ENCODE measurements at places on chromosomes 6 and 20. TPM values are rescaled to one million over a fixed set of nuclear protein-coding genes. Genes with fewer than 3 reads are reported as not detected.

DNA sequence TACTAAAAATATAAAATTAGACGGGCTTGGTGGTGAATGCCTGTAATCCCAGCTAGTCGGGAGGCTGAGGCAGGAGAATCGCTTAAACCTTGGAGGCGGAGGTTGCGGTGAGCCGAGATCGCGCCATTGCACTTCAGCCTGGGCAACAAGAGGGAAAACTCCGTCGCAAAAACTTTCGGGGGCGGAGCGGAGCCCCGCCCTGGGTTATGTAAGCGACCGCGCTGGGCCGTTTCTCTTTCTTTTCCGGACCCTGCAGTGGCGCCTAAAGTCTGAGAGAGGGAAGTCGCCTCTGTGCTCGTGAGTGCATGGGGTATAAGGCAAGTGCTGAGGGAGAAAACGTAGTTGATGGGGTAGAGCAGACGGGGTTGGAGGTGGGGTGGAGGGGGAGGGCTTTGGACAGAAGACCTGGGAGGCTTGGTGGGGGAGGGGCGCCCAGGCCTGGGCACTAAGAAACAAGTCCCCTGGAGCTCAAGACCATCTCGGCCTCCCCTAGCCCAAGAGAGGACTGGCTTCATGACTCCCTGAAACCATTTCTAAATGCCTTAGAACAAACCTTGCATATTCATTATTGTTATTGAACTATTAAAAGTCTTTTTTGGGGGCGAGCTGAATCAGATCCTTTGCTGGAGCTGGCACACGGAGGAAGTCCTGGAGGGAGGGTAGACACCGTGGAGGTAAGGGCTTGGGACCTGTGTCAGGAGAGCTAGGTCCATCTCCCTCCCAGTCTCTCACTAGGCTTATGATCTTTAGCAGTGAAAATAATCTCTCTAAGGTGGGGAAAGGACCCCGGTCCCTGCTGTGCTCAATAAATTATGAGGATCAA lies 2.7 kb upstream of the MICA start:
- H3K4me3 ChIP-seq, result peak overlapping the region; percentile 97
- H3K36me3 ChIP-seq, result no peaks in the 10 kb centered on the region
- DNase-seq, result peak; percentile 65
- peak overlapping the region; percentile 65 for H3K27ac ChIP-seq

LY6G6D gene
- total RNA-seq, result not detected

DNA sequence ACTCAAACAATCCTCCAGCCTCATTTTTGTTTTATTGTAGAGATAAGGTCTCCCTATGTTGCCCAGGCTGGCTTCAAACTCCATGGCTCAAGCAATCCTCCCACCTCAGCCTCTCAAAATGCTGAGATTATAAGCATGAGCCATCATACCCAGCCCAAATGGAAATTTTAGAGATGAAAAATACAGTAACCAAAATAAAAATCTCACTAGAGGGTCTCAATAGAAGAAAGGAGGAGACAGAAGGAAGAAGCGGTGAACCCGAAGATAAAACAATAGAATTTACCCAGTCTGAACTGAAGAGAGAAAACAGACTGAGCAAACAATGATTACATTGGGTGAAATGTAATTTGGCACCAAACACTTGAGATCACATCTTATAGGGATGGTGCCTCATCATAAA lies 16.7 kb upstream of the OLIG3 start:
- H3K27me3 ChIP-seq, result peaks cover 76% of the 10 kb centered on the region
- no peak for DNase-seq
- H3K4me3 ChIP-seq, result no peak overlapping the region
- H3K4me1 ChIP-seq, result no peaks in the 10 kb centered on the region
- H3K27ac ChIP-seq, result no peak overlapping the region
- H3K36me3 ChIP-seq, result no peaks in the 10 kb centered on the region

GRCh38 chr6:118784641-118785164 lies 109.2 kb upstream of the ASF1A start:
- H3K4me3 ChIP-seq, result no peak overlapping the region
- peak overlapping the region; percentile 72 for H3K27ac ChIP-seq
- no peaks in the 10 kb centered on the region for H3K27me3 ChIP-seq

DNA sequence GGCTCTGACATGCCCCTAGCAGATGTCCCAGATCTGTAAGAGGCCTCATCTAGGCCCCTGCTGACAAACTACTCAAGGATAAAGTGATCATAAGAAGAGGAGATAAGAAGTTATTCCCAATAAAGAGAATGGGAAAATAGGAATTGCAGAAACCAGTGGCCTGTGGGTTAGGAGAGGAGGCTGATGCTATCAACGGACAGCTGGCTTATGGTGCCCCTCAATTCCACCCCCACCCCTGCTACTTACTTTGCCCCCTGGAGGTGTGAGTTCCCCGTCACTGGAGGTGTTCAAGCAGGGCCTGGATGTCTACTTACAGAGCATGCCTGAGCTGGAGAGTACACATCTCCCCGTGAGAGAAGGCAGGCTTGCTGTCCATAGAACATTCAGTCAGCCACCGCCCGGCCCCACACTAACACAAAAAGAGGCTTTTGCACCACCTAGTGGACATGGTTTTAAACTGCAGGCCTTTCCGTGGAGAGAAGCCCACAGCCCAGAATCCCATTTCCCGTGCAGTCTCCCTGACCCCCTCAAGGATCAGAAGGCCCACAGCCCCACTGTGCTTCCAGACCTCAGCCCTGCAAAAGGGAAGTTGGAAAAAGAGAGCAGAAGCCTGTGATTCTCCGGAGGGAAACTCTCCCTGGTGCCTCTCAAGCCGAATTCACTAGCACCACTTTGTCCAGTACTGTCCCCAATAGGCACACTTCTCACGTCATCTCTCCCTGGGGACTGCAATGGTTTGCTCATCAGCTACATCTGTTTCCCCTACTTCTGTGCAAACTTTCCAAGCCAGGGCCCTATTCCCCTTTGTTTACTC lies 23.8 kb upstream of the BNIP5 start:
- no peak overlapping the region for H3K4me3 ChIP-seq
- H3K4me1 ChIP-seq, result no peaks in the 10 kb centered on the region
- peak; percentile 88 for DNase-seq
- H3K27me3 ChIP-seq, result no peaks in the 10 kb centered on the region
- no peak overlapping the region for H3K27ac ChIP-seq

C6orf141 gene
- total RNA-seq, result 43.8 TPM

- DNase-seq, result no peak
- H3K27me3 ChIP-seq, result no peaks in the 10 kb centered on the region
- H3K27ac ChIP-seq, result no peak overlapping the region
- no peak overlapping the region for H3K4me3 ChIP-seq
Observed at GRCh38 chr6:3361312-3362037, 95.4 kb downstream of the SLC22A23 start.

SOX18 gene
- 1.1 TPM for total RNA-seq

DNA sequence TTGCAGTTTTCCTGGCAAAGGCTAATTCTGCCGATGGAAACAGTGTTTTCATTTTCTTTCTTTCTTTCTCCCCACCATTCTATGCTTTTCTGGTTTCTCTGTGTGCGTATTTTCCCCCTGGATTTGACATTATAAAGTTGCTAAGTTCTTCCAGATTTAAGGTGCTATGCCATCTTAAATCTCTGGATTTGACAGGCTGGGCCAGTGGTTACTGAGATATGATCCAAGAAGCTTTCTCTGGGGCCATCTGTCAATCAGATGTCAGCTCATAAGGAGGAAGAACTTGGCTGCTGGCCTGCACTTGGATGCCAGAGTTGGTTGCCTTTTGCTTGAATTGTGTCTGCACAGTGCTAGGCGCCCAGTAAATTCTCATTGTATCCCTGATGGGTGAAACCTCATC lies 39.7 kb downstream of the SLC2A10 start:
- no peak overlapping the region for H3K4me3 ChIP-seq
- H3K36me3 ChIP-seq, result no peaks in the 10 kb centered on the region
- H3K27ac ChIP-seq, result no peak overlapping the region
- DNase-seq, result no peak

DNA sequence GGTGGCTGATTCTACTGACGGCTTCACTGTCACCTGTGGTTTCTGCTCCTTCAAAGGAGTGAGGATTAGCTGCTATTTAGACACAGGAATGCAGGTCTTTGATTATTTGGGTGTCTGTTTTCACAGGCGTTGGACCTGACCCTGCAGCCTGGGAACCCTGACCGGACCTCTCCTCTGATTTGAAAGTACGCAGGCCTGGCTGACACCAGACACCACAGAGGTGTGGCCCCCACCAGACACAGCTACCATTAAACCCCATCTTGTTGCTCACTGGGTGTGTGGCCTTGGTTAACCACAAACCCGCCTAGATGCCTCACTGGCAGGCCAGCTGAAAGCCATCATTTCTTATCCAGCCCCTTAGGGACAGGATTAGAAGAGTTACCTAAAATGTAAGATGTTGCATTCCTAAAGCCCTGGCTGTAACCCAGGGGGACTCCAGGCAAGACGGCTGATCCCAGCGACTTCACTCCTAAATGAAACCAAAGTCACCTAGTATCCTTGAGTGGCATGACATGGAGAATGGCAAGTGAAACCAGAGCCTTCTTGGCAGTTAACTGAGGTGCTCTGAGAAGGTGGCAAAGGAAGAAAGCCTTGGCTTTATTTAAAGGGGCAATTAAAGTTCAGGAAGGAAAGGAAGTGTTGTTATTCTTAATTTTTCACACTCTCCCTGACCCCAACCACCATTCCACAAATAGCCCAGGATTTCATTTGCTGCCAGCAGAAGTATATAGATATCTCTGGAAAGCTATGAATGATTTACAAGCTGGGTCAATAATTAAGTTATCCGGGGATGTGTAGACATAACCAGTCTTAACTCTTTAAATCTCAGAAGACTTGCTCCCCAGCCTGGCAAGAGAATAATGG lies 169.9 kb downstream of the QRSL1 start:
- no peaks in the 10 kb centered on the region for H3K36me3 ChIP-seq
- H3K4me3 ChIP-seq, result no peak overlapping the region
- peak; percentile 77 for DNase-seq
- peaks cover 19% of the 10 kb centered on the region for H3K4me1 ChIP-seq

- H3K27ac ChIP-seq, result no peak overlapping the region
- H3K36me3 ChIP-seq, result no peaks in the 10 kb centered on the region
- H3K27me3 ChIP-seq, result peaks cover 11% of the 10 kb centered on the region
- no peak for DNase-seq
Observed at GRCh38 chr20:23232679-23233308, 117.8 kb upstream of the NXT1 start.

GRCh38 chr6:64538722-64539121 lies 903.1 kb downstream of the PHF3 start:
- H3K27ac ChIP-seq, result no peak overlapping the region
- no peaks in the 10 kb centered on the region for H3K27me3 ChIP-seq
- DNase-seq, result no peak

- H3K36me3 ChIP-seq, result no peaks in the 10 kb centered on the region
- no peak overlapping the region for H3K4me3 ChIP-seq
- peaks cover 5% of the 10 kb centered on the region for H3K27me3 ChIP-seq
- no peak for DNase-seq
- no peak overlapping the region for H3K27ac ChIP-seq
Observed at GRCh38 chr6:40634429-40634828, 47.3 kb upstream of the LRFN2 start.

- H3K27ac ChIP-seq, result no peak overlapping the region
- no peaks in the 10 kb centered on the region for H3K4me1 ChIP-seq
- no peaks in the 10 kb centered on the region for H3K27me3 ChIP-seq
- no peaks in the 10 kb centered on the region for H3K36me3 ChIP-seq
- H3K4me3 ChIP-seq, result no peak overlapping the region
Observed at GRCh38 chr6:121354764-121355163, 20.5 kb upstream of the TBC1D32 start.

VGLL2 gene
- not detected for total RNA-seq

TAP1 gene
- 19.4 TPM for total RNA-seq

DNA sequence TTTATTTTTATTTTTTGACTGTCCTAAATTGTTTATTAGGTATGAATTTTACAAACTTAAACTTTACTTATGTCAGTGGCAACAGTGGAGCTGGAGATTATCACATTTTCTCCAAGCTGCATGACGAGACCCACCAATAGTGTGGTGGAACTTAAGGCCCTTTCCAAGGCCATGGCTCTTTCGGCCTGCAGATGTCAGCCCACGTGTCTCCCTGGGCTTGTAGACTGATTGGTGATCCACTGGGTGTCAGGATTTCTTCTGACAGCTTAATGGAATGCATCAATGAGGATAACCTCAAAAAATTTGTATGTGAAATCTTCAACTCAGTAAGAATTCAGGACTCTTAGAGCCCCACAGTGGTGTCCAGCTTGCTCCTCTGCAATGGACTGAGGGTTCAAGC lies 32.3 kb upstream of the OVOL2 start:
- H3K27me3 ChIP-seq, result no peaks in the 10 kb centered on the region
- H3K27ac ChIP-seq, result no peak overlapping the region
- H3K4me1 ChIP-seq, result no peaks in the 10 kb centered on the region
- no peaks in the 10 kb centered on the region for H3K36me3 ChIP-seq
- DNase-seq, result no peak
- H3K4me3 ChIP-seq, result no peak overlapping the region

DNA sequence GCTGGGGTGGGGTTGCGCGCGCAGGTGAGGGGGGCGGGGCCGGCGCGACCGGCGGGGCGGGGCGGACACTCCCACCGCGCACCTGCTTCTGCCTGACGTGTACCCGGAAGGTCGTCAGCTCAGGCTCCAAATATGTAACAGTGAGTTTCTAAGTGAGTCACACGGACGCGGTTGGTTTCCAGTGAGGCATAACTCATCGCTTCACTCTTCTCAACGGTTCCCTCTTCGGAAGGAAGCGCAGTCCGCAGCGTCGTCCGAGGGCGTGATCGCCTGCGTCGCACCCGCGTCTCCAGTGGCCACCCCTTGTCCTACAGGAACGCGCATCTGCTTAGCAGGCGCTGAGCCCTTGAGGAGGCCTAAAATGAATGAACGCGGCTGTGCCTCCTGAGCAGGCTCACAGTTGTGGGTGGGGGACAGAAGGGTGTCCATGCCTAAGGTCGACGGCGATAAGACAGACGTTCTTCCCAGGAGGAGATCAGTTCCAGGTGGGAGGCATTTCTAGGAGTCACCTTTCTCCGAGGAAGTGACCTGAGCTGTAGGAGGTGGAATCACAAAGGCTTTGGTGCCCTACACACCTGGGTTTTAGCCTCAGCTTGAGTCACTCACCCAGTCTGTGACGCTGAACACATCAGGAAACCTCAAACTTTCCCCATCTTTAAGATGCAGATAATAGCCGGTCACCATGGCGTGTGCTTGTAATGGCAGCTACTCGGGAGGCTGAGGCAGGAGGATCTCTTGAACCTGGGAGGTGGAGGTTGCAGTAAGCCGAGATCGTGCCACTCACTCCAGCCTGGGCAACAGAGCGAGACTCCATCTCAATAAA lies 50.9 kb upstream of the EZR start:
- H3K27me3 ChIP-seq, result no peaks in the 10 kb centered on the region
- H3K36me3 ChIP-seq, result no peaks in the 10 kb centered on the region
- peak overlapping the region; percentile 93 for H3K27ac ChIP-seq
- H3K4me1 ChIP-seq, result peaks cover 19% of the 10 kb centered on the region
- peak overlapping the region; percentile 26 for H3K4me3 ChIP-seq

DNA sequence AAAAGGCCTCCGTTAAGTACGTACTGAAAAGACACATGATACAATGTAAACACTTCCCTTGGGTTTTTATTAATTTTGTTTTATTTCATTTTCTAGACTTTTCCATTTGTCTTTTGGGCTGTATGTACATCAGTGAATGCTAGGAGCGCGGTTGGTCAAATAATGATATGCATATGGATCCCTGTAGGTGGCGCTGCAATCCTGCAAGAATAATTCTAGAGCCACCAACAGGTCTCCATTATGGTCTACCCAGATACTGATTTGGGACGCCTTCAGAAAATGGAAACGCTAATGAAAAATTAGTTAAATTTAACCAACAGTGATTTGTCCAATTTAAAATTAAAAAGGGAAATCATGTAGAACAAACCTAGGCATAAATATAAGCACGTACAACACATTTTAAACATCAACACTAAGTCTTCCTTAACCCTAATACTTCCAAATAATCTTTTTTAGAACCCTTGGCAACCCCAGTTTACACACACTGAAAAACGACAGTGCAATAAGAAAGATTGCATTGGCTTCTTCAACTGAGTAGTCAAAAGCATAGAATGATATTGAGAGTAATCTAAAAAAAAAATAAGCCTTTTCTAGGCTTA lies 433.5 kb downstream of the RFPL4B start:
- no peak overlapping the region for H3K27ac ChIP-seq
- H3K4me3 ChIP-seq, result no peak overlapping the region
- DNase-seq, result peak; percentile 79
- no peaks in the 10 kb centered on the region for H3K27me3 ChIP-seq
- no peaks in the 10 kb centered on the region for H3K4me1 ChIP-seq
